Natural killer cell (primary cell): ENCODE measurements at places on chromosomes 5 and 9. TPM values are rescaled to one million over a fixed set of nuclear protein-coding genes. Genes with fewer than 3 reads are reported as not detected.

- no peak overlapping the region for H3K4me3 ChIP-seq
- no peak overlapping the region for H3K27ac ChIP-seq
- DNase-seq, result no peak
- H3K36me3 ChIP-seq, result no peaks in the 10 kb centered on the region
- H3K4me1 ChIP-seq, result no peaks in the 10 kb centered on the region
Observed at GRCh38 chr5:13957032-13957645, 12.7 kb upstream of the DNAH5 start.

- DNase-seq, result no peak
- no peaks in the 10 kb centered on the region for H3K27me3 ChIP-seq
- no peak overlapping the region for H3K27ac ChIP-seq
Observed at GRCh38 chr5:179268399-179268952, 76.8 kb downstream of the ADAMTS2 start.

DNA sequence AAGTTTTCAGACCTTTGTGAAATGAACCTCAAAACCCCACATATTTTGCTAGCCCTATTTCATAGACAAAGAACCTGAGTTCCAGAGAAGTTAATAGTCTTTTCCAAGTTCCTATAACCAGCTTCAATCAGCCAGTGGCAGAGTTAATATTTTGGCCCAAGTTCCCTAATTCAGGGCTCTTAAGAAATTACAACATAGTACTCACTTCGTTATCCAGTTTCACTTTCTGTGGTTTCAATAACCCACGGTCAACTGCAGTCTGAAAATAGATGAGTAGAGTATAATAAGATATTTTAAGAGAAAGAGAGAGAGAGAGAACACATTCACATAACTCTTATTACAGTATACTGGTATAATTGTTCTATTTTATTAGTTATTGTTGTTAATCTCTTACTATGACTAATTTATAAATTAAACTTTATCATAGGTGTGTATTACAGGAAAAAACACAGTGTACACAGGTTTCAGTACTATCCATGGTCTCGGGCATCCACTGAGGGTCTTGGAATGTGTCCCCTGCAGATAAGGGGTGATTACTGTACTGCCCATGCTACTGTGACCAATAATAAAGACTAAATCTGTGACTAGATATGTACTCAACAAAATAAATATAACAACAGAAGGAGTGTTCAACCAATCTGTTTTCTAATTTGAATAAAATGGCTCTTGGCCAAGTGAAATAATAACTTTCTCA, 9.3 kb upstream of the MYOT start:
- no peak for DNase-seq
- H3K27ac ChIP-seq, result no peak overlapping the region
- H3K27me3 ChIP-seq, result no peaks in the 10 kb centered on the region
- no peaks in the 10 kb centered on the region for H3K36me3 ChIP-seq
- peaks cover 2% of the 10 kb centered on the region for H3K4me1 ChIP-seq

GRCh38 chr9:136021872-136022681, 60.9 kb upstream of the UBAC1 start:
- DNase-seq, result no peak
- H3K4me3 ChIP-seq, result no peak overlapping the region
- no peaks in the 10 kb centered on the region for H3K27me3 ChIP-seq
- no peak overlapping the region for H3K27ac ChIP-seq
- H3K4me1 ChIP-seq, result no peaks in the 10 kb centered on the region

DNA sequence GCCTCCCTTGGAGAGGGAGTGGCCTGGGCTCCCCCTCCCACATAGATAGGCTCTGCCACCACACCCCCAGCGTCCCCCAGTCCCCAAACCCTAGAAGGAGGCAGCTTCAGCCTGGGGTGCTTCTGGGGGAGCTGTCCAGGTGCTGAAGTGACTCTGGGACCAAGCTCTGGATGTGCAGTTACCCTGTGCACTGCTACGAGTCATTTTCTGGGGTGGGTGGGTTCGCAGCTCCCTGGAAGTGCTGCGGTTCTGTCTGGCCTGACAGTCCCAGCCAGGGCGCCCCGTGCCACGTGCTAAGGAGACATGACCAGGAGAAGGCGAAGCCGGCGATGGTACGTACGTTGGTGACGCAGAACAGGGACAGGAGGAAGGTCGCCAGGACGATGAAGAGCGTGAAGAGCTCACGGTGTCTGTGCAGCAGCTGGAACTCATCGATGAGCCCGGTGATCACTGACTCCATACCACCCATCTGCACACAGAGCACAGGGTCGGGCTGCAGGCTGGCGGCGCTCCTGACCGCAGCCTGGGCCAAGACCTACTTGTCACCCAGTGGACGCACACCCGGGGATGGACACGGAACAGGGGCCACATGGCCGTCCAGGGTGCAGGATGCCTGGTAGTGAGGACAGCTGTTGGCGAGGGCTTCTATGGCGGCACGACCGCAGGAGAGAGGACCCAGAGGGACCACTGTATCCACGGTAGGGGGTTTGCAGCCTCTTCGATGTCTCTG, 35.7 kb downstream of the SLC6A3 start:
- no peak overlapping the region for H3K4me3 ChIP-seq
- peaks cover 2% of the 10 kb centered on the region for H3K27me3 ChIP-seq
- peaks cover 4% of the 10 kb centered on the region for H3K4me1 ChIP-seq
- no peaks in the 10 kb centered on the region for H3K36me3 ChIP-seq

DNA sequence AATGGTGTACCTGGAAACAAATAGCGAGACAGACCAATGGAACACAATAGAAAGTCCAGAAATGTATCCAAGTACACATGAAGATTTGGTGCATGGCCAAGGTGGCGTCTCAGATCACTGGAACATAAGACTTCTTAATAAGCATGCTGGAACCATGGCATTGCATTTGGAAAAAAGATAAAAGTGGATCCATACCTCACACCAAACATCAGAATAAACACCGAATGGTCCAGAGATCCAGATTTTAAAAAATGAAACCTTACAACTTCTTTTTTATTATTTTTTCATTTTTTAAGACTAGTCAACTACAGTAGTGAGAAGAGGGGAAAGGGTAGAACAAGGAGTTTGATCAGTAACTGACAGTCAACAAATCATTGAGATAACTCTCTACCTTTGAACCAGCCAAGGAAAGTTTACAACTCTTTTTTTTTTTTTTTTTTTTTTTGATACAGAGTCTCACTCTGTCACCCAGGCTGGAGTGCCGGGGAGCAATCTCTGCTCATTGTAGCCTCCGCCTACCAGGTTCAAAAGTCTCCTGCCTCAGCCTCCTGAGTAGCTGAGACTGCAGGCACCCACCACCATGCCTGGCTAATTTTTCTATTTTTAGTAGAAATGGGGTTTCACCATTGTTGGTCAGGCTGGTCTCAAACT, 8.8 kb upstream of the DUSP1 start:
- no peaks in the 10 kb centered on the region for H3K36me3 ChIP-seq
- H3K27ac ChIP-seq, result no peak overlapping the region
- peaks cover 29% of the 10 kb centered on the region for H3K4me1 ChIP-seq

- H3K27me3 ChIP-seq, result no peaks in the 10 kb centered on the region
- H3K4me3 ChIP-seq, result no peak overlapping the region
- H3K36me3 ChIP-seq, result no peaks in the 10 kb centered on the region
- no peak for DNase-seq
- H3K4me1 ChIP-seq, result no peaks in the 10 kb centered on the region
- H3K27ac ChIP-seq, result no peak overlapping the region
Observed at GRCh38 chr9:18037981-18038380, 436.0 kb upstream of the ADAMTSL1 start.

DNA sequence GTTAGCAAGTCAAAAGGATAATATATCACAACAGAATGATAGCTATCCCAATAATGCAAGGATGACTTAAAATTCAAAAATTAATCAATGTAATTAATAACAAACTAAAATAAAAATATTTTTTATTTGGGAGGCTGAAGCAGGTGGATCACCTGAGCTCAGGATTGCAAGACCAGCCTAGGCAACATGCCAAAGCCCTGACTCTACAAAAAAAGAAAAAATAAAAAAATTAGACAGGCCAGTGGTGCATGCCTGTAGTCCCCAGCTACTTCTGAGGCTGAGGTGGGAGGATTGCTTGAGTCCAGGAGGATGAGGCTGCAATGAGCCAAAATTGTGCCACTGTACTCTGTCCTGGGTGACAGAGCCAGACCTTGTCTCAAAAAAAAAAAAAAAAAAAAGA, 399.3 kb downstream of the ADGRV1 start:
- no peak for DNase-seq
- H3K4me1 ChIP-seq, result no peaks in the 10 kb centered on the region
- H3K36me3 ChIP-seq, result no peaks in the 10 kb centered on the region
- H3K4me3 ChIP-seq, result no peak overlapping the region

- H3K27ac ChIP-seq, result no peak overlapping the region
- DNase-seq, result no peak
- no peak overlapping the region for H3K4me3 ChIP-seq
- no peaks in the 10 kb centered on the region for H3K27me3 ChIP-seq
- H3K4me1 ChIP-seq, result no peaks in the 10 kb centered on the region
- peaks cover 50% of the 10 kb centered on the region for H3K36me3 ChIP-seq
Observed at GRCh38 chr9:69731348-69731747, 28.5 kb downstream of the PTAR1 start.

The RLN2 gene
- total RNA-seq, result 0.88 TPM

DNA sequence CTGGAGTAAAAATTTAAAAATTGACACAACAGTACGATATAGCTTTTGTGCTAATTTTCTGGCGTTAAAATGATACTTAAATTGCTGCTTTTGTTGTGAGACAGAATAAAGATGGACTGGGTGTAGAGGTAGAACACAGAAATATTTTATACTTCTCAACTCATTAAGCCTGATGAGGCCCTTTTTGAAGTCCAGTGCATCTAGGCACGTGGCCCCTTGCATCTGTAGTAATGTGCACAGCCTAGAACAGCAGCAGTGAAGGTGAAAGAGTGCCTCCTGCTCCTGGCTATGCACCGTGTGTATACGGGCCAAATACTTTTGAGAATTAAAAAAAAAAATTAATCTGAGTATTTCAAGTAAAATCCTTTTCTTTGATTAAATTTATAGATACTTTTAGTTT, 115.6 kb downstream of the XRCC4 start:
- H3K4me3 ChIP-seq, result no peak overlapping the region
- no peaks in the 10 kb centered on the region for H3K4me1 ChIP-seq
- no peak for DNase-seq
- no peak overlapping the region for H3K27ac ChIP-seq
- H3K27me3 ChIP-seq, result no peaks in the 10 kb centered on the region

DNA sequence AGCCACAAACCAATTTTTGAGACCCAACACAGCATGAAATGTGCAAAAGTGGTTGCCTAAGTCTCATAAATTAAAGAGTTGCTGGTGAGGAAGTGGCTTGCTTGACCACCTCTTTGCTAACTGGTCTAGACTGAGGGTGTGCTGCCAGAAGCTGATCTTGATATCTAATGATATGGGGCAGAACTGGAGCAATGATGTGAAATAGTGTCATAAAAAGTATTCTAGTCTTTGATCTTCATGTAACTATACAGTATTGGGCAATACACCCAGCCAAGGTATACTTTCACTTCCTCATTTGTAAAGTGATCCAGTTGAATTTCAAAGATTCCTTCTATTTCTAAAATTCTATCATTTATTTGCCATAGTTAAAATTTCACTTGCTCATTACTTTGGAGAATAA, 5.9 kb upstream of the YTHDC2 start:
- DNase-seq, result no peak
- H3K27ac ChIP-seq, result no peak overlapping the region
- H3K4me3 ChIP-seq, result no peak overlapping the region
- no peaks in the 10 kb centered on the region for H3K36me3 ChIP-seq
- H3K4me1 ChIP-seq, result peaks cover 7% of the 10 kb centered on the region

The CFAP157 gene
- total RNA-seq, result not detected

The FBP2 gene
- total RNA-seq, result not detected

DNA sequence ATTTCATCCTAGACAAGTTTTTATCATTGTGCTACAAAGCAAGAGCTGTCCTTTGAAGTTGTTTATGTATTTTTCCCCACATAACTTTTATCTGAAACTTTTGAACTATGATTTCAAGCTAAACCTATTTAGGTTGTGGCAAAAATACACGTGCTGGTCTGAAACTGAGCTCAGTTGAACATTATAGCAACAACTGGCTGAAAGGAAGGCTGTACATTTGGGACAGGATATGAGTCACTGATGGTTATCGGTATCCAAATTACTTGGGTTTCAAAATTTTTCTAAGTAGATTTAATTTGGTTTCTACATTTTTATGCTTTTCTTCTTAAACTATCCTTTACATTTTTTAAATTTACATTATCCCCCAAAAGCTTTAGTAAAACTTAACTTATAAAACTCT, 627.3 kb upstream of the NUDT12 start:
- H3K27me3 ChIP-seq, result no peaks in the 10 kb centered on the region
- H3K4me3 ChIP-seq, result no peak overlapping the region
- DNase-seq, result no peak
- H3K27ac ChIP-seq, result no peak overlapping the region
- no peaks in the 10 kb centered on the region for H3K36me3 ChIP-seq
- H3K4me1 ChIP-seq, result no peaks in the 10 kb centered on the region

The SPAG8 gene
- 2.4 TPM for total RNA-seq

GRCh38 chr5:132949136-132949535, 14.3 kb downstream of the AFF4 start:
- no peak overlapping the region for H3K4me3 ChIP-seq
- no peak overlapping the region for H3K27ac ChIP-seq
- peaks cover 4% of the 10 kb centered on the region for H3K4me1 ChIP-seq

The ORM2 gene
- not detected for total RNA-seq

DNA sequence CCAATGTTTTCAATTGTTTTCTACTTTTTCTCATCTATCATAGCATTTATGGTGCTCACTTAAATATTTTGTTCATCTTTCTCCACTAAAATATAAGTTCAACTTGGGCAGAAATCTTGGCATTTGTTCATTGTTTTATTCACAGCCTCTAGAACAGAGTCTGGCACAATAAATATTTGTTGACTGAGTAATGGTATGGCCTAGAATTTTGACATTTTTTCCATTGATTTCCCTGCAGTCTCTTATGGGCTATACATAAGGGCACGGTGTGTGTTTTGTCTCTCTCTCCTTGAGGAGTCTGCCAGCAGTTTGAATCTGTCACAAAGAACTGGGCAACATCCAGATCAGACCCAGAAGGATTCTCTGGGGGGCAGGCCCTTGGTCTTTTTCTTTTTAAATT, 379.7 kb downstream of the TMEM38B start:
- H3K27ac ChIP-seq, result no peak overlapping the region
- no peaks in the 10 kb centered on the region for H3K36me3 ChIP-seq
- no peaks in the 10 kb centered on the region for H3K27me3 ChIP-seq
- no peak overlapping the region for H3K4me3 ChIP-seq
- DNase-seq, result no peak

The SV2C gene
- total RNA-seq, result not detected

The PCDHB12 gene
- total RNA-seq, result not detected

DNA sequence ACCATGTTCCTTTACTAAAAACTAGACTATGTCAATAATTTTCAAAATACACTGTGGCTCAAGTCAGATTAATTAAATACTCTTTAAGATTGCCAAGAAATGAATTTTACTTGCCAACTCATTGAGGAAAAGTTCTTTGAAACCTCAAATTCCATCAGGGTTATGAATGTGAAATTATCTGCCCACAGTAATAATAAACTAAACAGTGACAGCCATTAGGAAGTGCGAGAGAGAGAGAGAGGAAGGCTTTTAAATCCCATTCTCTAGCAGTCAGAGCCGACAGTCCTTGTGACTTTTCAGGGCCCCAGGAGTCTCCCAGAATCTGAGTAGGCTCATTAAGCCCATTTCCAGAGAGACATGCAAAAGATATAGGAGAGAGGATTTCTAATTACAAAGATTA, 236.1 kb downstream of the MARCHF11 start:
- H3K27ac ChIP-seq, result no peak overlapping the region
- no peak overlapping the region for H3K4me3 ChIP-seq
- no peak for DNase-seq
- H3K4me1 ChIP-seq, result no peaks in the 10 kb centered on the region

The ARID3C gene
- total RNA-seq, result not detected

The ECM2 gene
- not detected for total RNA-seq

The MEIKIN gene
- total RNA-seq, result not detected

The ARHGEF39 gene
- total RNA-seq, result 3.2 TPM

The NPDC1 gene
- 0.87 TPM for total RNA-seq

The CER1 gene
- total RNA-seq, result not detected
